ENCODE measurements at places on chromosomes 7 and 10.

- DNase-seq: no peak
Observed at GRCh38 chr7:130301501-130302020, 8.6 kb downstream of the CPA4 start.

DNA sequence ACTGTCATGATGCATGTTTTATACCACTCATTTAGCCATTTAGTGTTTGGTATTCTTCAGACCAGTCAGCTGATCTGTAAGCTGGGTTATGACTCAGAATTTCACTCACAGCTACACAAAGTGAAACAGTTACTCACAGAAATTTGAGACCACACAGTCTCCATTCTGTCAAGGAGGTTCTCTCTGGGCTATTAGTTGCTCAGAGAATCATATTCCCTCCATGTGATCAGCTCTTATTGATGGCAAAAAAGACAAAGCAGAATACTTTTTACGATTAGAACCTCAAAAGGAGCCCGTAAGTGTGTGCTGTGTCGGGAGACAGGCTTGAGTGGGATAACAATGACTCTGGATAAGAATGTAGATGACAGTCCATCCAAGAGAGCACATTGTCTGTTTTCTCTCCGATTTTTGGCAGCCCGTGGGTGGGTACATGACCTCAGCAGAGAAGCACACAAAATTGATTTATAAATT lies 277.6 kb upstream of the SORCS1 start:
- DNase-seq: no peak

DNA sequence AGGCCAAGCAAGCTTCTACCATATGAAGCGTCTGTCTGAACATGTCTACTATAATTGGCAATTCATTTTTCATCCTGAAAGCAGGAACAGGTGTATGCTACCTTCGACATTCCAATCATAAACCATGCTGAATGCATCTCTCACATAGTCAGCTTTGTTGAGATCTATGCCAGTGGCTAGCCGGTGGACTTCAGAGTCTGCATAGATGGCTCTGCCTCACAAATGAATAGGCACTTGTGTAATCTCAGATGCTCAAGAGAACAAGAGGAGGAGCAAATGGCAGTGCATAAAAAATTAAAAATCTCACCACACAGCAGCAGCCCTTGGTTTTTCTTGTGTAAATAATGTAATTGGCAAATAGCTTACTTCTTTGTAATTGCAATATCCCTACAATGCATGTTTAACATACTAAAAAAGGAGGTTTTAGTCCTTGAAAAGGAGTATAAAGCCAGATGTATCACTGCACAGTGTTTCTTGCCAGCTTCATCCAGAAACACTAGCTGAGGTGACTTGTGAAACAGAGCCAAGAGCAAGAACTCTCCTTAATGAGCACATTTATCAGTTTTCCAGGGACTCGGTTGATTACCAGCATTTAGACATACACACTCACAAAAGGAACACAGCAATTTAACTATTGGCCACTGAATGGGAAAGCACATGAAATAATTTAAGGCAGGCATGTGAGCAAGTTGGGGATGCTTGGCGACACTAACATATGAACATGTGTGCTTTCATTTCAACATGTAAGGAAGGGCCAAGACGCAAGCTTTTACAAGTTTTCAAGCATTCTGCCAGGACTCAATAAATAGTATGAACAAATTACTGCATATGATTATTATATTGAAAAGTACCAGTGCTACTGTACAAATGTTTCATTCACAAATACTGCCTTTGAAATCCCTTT lies 249.9 kb upstream of the PLXNA4 start:
- DNase-seq: no peak

DNA sequence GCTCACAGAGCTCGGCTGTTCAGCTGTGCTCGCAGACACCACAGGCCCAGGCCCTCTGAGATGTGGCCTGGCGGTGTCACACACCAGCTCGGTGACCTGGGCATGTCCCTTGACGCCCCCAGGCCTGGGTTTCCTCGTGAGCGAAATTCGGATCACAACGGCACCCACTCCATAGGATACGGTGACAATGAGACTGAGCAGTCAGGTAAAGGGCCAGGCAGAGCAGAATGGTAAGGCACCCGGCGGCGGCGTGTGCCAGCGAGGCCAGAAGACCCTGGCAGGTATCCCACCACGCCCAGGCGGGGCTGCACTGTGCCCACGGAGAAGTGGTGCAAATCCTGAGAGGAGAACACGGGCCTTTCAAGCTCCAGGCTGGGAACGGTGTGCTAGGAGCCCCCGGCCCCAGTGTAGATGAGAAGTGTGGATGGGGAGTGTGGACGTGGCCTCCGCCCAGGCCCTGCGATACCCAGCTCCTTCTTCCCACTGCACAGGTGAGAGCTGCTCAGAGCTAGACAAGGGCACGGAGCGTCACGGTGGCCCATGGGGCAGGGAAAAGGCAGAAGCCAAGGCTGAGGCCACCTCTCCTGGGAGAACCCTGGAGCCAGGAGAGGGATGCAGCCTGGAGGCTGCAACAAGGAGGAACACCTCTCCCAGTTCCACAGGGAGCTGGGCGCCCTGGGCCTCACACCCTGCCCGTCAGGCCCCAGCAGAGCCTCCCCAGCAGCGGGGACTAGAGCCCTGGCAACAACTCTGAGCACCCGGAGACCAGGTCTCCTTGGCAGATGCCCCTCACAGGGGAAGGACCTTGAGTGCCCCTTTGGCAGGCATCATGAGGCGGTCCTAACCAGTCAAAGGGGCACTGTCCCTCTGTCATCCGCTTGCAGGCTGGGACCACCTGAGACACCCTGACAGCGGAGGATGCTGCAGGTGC lies 219.1 kb downstream of the MAD1L1 start:
- no peak for DNase-seq

DNA sequence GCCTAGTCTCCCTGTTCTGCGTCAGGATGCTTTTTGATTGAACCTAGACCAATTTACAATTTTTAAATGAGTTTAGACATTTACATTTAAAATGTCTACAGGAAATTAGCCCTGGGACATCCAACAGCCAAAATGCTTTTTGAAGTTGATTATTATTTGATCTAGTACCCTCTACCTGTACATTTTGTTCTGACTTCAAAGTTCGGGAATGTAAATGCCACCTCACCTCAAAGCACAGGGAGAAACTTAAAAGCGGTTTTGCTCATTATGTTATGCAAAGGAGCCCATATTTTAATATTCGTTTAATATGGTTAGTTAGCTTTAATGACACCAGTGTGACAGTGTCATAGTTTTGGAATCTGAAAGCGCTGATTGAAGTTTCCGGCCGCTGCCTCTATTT lies 80.1 kb upstream of the FAM204A start:
- DNase-seq: no peak

- DNase-seq: no peak
Observed at GRCh38 chr7:114657279-114657678, 242.7 kb downstream of the FOXP2 start.

GRCh38 chr7:116706668-116707126 lies 34.7 kb downstream of the MET start:
- DNase-seq: no peak

GRCh38 chr10:27392606-27393005 lies 111.5 kb upstream of the RAB18 start:
- DNase-seq: no peak

DNA sequence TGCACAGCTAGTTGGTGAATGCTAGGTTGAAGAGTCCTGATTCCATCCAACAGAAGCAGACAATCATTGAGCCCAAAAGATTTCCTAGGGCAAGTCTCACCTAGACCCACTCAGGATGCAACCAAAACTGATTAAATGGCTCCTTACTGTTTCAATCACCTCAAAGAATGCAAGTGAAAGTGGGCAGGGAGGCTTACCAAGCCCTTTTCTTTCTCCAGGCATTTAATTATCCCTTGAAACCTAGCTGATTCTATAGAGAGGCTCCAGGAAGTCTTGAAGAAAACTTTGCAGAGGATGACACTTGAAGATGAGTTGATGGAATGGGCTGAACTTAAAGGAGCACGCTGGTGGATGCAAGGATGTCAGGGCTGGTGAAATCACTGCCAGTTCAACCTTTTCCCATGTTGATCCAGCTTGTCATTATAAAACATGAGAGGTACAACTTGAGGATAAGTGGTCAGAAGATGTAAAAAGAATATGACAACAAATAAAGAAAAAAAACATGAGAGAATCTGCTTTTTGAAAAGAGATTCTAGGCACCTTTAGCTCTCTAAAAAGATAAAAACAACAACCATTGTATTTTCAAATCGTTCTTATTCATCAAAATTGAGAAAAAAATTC lies 2.3 kb upstream of the ANKRD1 start:
- DNase-seq: no peak

DNA sequence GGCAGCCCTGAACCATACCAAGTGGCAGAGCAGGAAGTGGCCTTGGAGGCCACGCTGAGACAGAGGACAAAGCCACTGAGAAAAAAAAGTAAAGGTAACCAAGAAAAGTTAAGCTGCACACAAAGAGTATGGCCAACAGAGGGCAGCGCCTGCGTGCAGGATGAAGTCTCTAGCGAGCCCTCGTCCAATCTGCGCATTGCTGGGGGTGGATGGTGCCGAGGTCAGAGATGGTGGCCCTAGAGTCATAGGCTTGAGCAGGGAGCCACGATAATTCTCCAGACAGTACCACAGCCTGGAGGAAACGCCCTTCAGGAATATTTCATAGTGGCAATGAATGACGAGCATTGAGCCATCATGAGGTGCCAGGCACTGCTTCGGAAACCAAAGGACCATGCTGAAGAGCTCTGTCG lies 9.7 kb downstream of the ATP6V0E2 start:
- DNase-seq: peak; percentile 67

- DNase-seq: no peak
Observed at GRCh38 chr7:107286751-107287621, 118.2 kb downstream of the HBP1 start.

DNA sequence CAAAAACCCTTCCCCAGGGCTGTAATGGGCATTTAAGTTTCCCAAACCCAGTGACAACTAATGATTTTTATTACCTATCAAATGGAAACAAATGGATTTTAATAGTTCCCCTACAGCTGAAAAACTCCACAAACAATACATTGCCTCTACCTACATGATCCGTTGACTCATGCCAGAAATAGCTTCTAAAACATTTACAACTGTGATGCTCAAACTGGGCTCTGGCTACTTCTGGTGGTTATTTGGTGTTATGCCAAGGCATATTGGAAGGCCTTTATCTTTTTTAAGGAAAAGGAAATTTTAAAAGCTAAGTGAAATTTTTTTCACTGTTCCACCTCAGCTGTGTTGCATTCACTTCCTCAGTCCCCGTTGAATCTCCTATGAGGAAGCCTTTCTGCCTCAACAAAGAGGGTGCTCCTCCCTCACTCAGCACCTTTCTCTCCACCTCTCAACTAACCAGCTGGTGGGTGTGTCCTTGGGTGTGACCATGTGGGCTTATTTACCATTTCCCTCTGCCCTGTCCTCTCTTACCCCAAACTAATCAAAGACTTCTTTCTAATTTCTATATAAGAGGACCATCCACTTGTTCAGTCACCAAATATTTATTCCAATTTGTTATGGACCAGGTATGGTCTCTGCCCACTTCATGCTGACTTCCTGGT lies 82.9 kb downstream of the PRTFDC1 start:
- DNase-seq: peak; percentile 25

DNA sequence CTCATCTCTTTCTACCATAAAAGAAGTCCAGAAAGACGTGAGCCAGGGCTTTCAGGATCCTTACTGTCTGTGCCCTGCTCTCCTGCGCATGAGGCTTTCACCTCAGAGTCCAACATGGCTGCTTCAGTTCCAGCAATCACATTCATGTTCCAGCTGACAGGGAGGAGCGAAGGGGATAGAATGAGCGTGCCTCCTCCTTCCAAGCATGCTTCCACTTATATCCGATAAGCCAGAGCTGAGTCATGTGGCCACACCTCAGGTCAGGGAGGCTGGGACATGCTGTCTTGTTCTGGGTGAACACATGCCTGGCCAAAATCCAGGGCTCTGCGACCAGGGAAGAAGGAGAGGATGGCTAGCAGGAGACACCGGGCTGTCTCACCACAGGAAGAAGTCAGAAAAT lies 248.2 kb downstream of the SKAP2 start:
- no peak for DNase-seq

DNA sequence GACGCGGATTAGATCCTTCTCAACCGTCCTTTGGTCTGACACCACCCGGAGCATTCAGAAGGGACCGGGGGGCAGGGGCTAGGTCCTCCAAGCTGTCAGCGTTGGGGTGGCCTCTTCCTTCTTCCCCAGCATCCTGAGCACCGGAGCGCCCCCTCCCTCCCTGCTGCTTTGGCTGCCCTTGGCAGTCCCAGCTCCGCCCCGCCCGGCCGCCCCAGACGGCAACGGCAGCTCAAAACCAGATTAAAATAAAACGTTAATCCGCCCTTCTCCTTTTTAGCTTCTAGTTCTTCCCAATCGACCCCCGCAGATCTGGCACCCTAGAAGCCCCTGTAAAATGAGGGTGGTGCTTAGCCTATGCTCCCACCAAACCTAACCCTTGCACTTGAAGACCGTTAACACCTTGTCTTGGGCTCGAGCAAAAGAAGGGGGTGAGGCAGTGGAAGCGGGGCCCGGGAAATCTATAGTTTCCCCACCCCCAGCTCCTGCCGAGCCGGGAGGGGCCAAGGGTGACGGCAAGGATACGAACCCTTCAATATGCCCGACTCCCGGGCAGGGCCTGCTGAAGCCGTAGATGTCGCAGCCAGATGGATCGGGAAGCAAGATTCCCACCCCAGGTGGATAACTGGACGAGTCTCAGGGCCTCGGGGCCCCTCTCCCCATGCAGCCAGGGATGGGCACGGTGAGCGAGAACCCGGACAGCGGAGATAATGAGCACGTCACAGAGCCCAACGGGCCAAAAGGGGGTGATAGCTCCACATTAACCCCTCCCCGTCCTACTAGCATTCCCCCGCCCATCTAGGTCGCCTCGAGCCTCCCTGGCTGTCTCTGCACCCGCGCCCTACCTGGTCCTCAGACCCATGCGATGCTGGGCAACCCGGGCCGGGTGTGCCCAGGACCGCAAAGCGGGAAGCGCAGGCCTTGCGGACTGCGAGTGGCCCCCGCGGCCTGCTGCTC lies 169.7 kb downstream of the NRF1 start:
- peak; percentile 63 for DNase-seq

- DNase-seq: no peak
Observed at GRCh38 chr7:90839727-90840291, 243.7 kb downstream of the CDK14 start.

- DNase-seq: no peak
Observed at GRCh38 chr7:143519411-143520131, 41.9 kb downstream of the TAS2R41 start.

DNA sequence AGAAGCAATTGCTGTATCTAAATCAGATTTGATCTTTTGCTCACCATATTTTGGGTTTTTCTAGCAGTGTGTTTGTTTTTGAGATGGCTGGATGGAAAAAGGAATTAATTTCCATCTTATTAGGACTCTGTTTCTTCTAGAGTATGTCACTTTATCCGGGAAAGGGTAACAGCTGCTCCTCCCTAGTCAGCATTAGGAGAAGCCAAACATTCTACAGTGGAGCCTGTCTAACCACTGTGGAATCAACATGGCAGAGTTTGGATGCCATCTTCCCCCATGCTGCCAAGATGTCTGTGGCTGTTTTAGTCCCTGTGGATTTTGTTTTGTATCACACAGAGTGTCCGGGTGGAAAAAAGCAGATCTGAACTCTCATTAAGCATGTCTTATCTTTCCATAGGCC lies 16.0 kb upstream of the LMOD2 start:
- DNase-seq: no peak

DNA sequence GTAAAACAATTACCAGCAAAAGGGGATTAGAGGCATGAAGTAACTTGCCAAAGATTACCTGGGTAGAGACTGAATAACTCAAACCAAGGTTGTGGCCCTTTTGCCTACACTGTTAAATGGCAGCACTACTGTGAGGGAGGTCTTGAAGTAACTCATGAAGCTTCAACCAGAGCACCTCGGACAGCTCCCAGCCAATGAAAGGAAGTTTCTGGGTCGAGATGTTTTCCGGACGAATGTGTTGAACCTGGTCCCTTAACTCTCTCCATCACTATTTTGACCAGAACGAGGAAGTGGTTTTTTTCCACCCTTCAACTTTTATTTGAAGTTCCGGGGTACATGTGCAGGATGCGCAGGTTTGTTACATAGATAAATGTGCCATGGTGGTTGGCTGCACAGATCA lies 133.6 kb upstream of the PRKCQ start:
- DNase-seq: no peak

Measured in RPMI8226 (cell line).